ENCODE measurements at places on chromosomes 11 and 22.

- DNase-seq = no peak
Measured at GRCh38 chr11:119091966-119092879, 7.5 kb downstream of the HMBS start.

GRCh38 chr11:92979176-92979575 lies 9.7 kb downstream of the MTNR1B start:
- no peak for DNase-seq

- DNase-seq = no peak
Measured at GRCh38 chr11:495537-495931, 11.5 kb downstream of the RNH1 start.

DNA sequence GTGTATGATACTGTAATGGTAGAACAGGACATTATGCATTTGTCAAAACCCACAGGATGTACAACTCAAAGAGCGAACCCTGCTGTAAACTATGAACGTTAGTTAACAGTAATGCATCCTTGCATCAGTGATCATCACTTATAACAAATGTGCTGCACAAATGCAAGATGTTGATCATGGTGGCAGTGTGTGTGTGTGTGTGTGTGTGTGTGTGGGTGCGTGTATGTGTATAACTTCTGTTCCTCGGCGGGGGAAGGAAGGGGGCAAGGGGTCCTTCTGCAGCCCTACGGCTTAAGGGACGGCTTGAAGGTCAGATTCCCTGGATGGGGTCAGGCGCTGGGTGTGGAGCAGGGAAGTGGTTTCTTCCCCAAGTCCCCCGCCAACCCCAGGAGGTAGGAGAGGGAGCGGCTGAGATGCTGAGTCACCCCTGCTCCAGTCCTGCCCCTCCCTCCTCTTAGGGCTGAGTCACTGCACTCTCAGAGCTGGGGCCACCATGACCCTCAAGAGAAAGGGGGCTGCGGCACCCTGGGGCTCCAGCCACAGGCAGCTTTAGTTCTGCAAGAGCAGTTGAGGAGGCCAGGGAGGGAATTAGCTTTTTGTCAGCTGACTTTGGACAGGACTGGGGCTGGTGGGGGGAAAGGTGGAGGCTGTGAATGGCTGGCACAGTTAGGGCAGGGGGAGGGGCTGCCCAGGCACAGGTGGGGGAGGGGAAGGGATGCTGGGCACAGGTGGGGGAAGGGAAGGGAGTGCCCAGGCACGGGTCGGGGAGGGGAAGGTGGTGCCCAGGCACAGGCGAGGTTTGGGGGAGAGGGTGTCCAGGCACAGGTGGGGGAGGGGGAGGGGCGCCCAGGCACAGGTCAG lies 8.8 kb upstream of the CTSD start:
- DNase-seq = no peak

GRCh38 chr11:112665291-112665690 lies 295.9 kb upstream of the NCAM1 start:
- no peak for DNase-seq

GRCh38 chr11:86176165-86176884 lies 68.2 kb upstream of the EED start:
- no peak for DNase-seq

GRCh38 chr22:28907311-28908008 lies 24.1 kb downstream of the ZNRF3 start:
- no peak for DNase-seq
